Panc1 (cell line): ENCODE measurements at places on chromosomes 12 and 14.

DNA sequence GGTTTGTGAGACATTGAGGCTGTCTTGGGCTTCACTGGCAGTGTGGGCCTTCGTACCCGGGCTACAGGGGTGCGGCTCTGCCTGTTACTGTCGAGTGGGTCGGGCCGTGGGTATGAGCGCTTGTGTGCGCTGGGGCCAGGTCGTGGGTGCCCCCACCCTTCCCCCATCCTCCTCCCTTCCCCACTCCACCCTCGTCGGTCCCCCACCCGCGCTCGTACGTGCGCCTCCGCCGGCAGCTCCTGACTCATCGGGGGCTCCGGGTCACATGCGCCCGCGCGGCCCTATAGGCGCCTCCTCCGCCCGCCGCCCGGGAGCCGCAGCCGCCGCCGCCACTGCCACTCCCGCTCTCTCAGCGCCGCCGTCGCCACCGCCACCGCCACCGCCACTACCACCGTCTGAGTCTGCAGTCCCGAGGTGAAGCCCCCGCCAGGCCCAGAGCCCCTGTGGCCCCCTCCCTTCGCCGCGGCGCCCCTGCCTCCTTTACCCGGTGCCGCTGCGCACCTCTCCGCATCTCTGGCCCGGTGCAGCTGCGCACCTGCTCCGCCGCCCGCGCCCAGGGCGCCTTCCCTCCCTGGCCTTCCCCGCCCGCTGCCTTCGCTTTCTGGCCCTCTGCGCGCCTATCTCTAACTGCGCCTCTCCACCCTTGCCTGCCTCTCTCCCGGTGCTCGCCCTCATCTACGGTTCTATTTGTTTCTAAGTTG lies at the start of gene ENO2:
TSS of gene ENO2 (plus strand) at position 335 of the 701 bp plus-strand sequence. CDS start 1,253 bp downstream, outside the sequence.
- no peak for DNase-seq

GRCh38 chr14:33542338-33543287 lies 408.3 kb downstream of the EGLN3 start:
- DNase-seq = no peak

DNA sequence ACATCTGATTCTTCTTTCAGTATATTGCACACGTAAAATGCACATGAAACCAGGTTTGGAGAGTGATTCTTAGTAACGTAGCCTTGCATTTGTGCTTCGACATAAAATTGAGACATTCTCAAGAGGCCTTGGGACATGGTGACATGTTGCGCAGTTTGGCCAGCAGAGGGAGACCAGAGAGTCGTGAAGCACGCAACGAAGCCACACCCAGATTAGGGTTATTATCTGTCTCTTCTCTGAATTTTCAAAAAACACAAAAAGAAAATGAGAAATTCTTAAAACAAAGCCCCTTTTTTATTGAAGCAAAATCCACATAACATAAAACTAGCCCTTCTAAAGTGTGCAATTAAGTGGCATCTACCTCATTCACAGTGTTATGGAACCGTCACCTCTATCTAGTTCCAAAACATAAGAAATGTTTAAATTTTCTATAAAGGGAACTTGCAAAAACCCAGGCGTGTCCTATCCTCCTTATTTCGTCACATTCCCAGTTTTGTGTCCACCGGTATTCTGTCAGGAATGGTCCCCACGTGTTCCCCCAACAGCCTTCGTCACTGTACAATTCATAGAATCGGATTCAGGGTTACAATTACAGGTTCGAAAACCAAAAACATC lies 108.8 kb upstream of the ATF7IP start:
- no peak for DNase-seq

GRCh38 chr12:132511516-132512196 lies 21.7 kb downstream of the FBRSL1 start:
- no peak for DNase-seq

DNA sequence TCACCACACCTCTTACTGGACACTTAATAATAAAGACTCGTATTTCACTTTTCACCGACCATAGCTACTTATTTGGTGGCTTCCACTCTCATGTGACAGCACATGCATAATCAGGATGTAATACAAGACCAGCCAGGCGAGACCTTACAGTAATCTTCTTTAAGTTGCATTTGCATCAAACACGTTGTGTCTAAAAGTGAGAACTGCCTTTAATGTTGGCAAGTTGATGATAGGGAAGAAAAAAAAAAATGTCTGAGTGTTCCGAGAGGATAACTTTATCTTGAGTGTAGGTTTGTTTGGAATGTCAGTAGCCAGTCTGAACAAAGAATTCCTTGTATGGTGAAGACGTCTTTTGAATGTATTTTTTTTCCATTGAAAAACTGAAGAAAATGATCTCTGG lies 440.4 kb downstream of the ADAMTS20 start:
- DNase-seq = no peak

DNA sequence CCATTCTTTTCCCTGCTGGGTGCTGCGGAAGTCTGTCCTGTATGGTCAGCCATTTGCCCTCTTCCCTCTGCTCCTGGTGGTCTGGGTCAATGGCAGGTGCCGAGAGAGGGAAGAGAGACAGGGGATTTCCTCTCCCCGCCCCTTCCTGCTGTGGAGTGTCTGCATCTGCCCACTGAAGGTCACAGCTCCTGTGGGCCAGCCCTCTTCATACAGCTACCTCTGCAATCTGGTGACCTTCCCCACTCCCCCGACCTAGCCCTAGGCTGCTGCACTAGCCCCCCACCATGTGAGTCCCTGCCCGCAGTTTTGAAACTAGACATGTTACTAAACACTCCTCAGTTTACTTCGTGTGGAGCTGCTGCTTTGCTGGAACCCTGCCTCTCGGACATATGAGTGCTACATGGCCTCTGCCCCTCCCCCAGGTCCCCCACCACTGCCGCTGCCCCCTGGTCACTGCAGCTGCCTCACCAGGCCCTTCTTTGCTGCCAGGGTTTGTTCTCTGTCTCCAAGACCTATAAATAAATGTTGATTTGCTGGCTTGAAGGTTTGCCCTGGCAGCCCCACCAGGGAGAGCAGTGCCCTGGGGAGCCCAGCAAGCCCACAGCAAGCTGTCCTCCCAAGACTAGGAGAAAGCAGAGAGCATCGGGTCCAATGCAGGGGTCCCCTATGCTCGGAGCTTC lies 102.9 kb downstream of the DPF3 start:
- DNase-seq = no peak

GRCh38 chr14:60064491-60065072 lies 27.1 kb upstream of the PCNX4 start:
- peak; percentile 15 for DNase-seq

- no peak for DNase-seq
Observed at GRCh38 chr12:117069926-117070900, 29.0 kb downstream of the TESC start.
